ENCODE measurements at places on chromosomes 2 and 18.

GRCh38 chr2:7452110-7452876 is 535.1 kb downstream of the RNF144A start:
- no peak for DNase-seq

DNA sequence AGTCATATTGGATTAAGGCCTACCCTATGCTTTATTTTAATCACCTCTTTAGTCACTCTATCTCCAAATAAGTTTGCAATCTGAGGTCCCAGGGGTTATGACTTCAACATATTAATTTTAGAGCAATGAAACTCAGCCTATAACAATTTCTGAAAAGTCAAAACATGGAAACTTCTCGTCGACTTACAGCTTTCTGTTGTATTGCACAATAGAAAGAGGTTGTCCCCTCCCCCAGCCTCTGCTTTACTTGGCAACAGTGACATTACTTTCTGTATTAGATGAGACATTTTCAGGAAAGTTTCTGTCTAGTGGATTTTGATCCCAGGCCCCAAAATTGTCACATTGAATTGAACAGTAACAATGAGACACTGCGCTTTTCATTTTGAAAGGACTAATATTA is 326.4 kb downstream of the THSD7B start:
- DNase-seq: no peak

GRCh38 chr2:29063646-29064345 is 10.5 kb downstream of the PCARE start:
- no peak for DNase-seq

DNA sequence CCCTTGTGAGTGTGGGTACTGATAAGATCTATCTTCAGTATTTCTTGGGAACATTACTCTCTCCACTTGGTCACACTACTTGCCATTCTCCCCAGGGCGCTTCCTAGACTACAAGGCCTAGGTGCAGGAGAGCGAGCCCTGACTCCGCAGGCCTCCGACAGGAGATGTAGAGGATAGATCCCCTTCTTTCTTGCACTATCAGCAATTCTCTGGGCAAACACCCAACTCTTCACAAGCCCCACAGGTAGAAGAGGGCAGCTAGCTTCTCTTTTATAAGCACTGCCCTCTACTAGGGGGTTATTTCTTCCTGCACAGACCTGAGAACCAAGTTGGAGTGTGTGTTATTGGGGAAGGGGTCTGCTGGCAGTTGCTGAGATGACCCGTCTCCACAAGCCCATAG is 10.7 kb upstream of the RMDN2 start:
- no peak for DNase-seq

- DNase-seq: no peak
Measured at GRCh38 chr18:44609181-44609941, 71.3 kb upstream of the SETBP1 start.

- no peak for DNase-seq
Measured at GRCh38 chr2:55805686-55806085, 112.0 kb upstream of the PNPT1 start.

DNA sequence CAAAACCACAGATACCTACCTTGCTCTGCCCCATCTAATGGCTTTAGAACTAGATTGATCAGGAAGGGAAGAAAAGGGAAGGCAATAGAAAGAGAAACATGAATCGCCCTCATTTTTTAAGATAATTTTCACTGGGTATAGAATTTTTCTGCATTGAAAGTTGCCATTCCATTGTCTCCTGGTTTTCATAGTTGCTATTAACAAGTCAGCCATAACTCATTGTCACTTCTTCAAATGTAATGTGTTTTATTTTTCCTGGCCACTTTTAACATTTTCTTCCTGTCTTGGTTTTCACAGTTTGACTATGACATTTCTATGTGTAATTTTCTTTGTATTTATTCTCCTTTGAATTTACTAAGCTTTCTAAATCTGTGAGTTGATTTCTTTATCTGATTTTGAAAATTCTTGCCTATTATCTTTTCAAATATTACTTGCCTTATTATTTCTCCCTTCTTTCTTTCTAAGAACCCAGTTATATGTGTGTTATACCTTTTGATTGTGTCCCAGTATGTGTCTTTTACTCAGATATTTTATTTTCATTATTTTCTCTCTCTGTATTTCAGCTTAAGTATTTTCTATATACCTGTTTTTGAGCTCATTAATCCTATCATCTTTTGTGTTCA is 85.5 kb upstream of the GLI2 start:
- DNase-seq: no peak

GRCh38 chr18:42475157-42475556 is 520.1 kb downstream of the PIK3C3 start:
- no peak for DNase-seq

- no peak for DNase-seq
Measured at GRCh38 chr18:21330122-21330701, 88.2 kb downstream of the GREB1L start.

DNA sequence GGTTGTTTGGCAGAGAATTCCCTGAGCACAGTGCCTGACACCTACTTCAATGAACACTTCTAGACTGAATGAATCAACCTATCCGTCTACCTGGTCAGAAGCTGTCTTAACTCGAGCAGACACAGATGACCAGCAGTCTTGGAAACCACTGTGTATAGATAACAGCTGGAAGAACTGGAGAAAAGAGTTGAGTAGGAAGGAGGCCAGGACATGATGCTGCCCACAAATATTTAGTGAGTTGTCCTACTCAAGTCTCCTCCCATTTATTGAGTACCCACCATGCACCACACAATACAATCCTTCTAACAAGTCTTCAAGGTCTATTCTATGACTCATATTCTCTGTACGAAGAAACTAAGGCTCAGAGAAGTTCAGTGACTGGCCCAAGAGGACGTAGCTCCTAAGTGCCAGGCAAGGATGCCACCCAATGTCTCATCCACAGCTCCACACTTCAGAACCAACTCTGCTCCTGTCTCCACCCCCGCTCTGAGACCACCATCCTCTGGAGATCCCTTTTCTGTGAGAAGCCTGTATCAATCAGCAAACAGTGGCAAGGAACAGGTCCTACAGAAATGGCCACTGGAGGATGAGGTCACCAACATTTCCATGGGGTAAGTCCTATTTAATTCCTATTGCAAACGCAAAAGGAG is 62.2 kb downstream of the GALNT14 start:
- no peak for DNase-seq

DNA sequence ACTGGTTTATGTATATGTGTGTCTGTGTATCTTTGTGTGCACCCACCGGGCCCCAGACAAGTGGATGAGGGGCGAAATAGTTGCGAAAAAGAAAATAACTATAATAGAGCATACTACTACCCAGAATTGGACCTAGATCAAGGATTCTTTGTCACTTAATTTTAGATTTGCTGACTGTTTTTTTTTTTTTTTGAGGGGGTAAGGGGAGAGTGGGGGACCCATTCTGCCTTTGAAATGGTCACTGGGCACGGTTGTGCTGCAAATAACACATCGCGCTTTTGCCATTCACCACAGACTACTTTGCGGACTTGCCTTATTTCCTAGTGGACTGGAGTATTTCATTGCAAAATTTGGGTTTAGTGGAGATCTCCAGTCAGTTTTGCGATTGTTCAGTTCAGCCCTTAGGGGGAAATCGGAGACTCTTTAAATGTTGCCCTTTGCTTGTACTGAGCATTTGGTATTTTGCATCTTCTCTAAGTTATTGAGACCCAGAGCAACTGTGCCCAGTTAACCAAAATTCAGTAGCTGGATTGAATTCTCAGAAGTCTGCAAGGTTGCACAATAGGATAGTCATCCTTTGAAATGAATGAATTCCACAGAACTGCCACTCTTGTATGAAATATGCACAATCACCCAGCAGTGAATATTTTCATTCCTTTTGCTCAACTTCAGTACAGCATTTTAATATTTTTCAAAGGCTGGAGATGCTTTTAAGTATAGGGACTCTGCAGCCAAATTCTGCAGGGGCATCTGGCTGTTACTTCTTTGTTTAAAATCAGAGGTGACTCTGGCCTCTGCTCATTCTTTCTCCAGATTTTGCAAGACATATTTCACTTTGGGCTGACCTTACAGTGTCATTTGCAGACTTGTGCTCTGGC is 2.9 kb downstream of the TRIB2 start:
- DNase-seq: no peak

DNA sequence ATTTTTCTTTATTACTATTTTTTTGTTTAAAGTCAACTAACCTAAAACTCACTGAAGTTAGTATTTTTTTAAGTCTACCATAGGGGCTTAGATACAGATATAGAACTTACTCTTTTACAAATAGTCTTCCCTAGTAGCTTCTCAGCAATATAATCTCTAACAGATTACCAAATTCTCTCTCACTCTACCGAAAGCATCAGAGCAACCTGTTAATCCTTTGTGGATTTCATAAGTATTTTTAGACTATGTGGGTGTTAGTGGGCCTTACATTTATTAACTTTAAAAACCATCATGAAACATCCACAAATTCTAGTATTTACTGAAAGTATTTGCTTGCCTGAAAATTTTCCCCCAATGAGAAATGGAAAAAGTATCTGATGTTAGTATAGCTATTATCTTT is 84.6 kb upstream of the TFPI start:
- no peak for DNase-seq

DNA sequence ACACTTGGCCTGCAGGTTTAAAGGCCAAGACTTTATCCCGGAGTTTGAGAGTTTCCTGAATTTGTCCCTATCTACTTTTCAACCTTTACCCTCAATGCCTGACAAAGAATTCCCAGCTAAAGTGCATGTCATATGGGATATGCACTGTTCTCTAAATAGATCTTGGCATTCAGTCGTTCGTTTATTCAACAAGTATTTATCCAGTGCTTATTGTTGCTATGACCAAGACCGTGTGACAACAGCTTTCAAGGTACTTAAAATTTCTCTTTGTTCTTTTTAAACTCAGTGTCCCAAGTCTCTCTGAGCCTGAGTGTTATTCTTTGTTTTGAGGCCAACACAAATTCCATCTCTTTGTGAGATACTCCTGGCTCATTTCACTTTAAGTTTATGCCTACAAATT is 133.4 kb downstream of the RGPD3 start:
- no peak for DNase-seq

DNA sequence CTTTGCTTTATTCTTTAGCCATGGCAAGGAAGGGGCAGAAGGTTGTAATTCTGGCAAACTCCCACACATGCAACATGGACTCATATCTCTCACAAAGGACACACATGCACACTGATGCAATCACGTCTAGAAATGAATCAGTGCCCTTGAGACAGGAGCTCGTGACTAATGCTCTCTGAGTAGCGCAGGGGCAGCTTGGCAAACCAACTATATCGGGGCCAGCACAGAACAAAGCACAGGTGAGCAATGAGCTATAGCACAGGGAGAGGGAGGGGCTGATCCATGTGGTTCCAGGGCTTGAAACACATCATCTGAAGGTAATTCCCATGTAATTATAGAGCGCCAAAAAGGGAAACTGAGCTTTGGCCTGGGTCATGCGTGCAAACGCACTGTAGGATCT is 165.2 kb upstream of the KLF7 start:
- DNase-seq: no peak

- no peak for DNase-seq
Measured at GRCh38 chr2:200650195-200650594, 64.4 kb downstream of the AOX1 start.

DNA sequence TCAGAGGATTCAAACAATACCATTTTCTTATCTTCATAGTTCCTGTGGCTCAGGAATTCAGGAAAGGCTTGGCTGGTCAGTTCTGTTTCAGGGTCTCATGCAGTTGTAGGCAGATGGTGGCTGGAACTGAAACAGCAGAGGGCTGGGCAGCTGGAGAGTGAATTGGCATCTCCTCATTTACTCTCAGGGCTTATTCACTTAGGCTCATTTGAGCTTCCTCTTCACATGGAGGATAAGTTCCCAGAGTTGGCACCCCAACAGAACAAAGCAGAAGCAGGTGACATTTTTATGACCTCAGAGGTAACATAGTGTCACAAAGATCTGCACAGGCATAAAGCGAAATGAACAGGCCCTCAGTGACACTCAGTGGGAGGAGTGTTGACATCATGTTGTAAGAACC is 66.1 kb downstream of the RBBP8 start:
- no peak for DNase-seq

GRCh38 chr2:150532879-150533278 is 45.4 kb upstream of the RND3 start:
- no peak for DNase-seq

DNA sequence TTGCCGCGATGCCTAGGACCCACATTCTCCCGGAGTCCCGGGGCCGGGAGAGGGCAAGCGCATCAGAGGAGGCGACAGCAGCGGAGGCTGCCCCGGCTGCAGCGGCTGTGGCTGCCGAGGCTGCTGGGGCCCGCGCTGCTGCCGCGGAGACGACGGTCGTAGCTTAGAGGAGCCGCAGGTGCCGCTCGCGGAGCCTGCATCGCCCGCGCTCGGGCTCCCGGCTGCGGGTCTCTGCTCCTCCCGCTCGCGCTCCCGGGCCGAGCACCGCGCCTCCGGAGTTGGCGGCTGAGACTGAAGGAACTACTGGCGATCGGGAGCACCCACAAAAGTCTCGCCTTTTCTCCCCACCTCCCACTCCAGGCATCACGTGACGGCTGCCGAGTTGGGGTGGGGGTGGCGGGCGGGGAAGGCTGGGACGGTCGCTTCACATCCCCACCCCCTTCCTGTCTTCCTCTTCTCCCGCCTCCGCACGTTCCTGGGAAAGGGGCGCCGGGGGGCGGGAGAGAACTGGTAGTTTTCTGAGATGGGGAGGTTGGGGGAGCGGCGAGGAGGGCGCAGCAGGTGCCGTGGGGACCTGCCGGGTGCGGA is at the start of gene LYPD1:
Gene LYPD1, minus strand, starts transcription at position 298 of the 588 bp plus-strand sequence. Its CDS starts 273 bp downstream, at position 25.
- peak; percentile 33 for DNase-seq

GRCh38 chr2:19461504-19462255 is 103.3 kb upstream of the OSR1 start:
- DNase-seq: no peak

DNA sequence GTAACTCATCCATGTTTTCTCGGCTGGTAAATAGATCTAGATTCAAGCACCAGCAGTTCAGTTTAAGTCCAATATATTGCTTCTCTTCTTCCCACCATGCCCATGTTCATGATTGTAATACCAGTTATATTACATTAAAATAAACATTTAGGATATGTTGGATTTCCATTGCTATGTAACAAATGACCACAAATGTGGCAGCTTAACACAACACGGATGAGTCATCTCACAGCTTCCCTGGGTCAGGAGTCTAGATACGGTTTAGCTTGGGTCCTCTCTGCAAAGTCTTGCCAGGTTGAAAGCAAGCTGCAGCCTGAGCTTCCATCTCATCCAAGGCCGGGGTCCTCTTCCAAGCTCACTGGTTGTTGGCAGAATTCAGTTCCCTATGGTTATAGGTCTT is 39.4 kb upstream of the SMAD2 start:
- DNase-seq: no peak

GRCh38 chr18:13245481-13246000 is 27.0 kb downstream of the LDLRAD4 start:
- no peak for DNase-seq

- DNase-seq: peak; percentile 61
Measured at GRCh38 chr2:178194600-178195389, 483 bp downstream of the OSBPL6 start.

- DNase-seq: no peak
Measured at GRCh38 chr2:236661762-236662110, 92.1 kb downstream of the ACKR3 start.

- DNase-seq: no peak
Measured at GRCh38 chr2:64586883-64587481, 62.9 kb downstream of the AFTPH start.

Data from left ventricle myocardium superior (tissue), 1 donor.